GM20000 (cell line): ENCODE measurements at places on chromosomes 5 and 9.
A peak's percentile ranks its signal among the peaks of the same experiment; 100 is the strongest.

DNA sequence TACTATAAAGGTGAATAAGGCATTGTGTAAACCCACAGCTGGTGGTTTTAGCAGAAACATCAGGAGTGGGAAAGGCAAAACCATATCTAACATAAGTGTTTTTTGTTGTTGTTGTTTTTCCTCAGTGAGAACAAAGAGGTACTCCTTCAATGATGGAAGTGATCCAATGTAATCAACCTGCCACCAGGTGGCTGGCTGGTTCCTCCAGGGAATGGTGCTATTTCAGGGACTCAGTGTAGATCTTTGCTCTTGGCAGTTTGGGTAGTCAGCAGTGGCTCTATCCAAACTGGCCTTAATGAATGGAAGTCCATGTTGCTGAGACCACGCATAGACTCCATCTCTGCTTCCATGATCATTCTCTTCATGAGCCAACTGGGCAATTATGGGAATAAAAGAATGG is 10.8 kb downstream of the DMRTA1 start:
- no peak for DNase-seq

DNA sequence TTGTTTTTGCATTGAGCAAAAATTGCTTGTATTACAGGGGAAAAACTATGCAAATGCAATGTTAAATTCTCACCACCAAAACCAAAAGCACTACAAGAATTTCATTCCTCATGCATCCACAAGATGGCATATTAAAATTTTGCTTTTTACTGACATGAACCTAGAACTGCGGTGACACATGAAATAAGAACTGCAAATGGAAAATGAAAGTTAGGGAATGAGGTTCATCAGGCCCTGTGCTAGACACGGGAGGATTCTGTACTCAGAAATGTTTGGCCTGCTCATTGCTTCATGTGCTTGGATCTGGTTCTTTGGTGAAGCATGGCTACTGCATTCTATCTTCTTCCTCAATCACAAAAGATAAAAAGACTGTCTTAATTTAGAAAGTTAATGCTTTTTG is 9.1 kb upstream of the RFK start:
- DNase-seq: peak; percentile 42

- DNase-seq: no peak
These were observed 189.8 kb downstream of the HINT1 start for GRCh38 chr5:130975299-130975698.

- DNase-seq: no peak
These were observed 77.5 kb upstream of the TGFBR1 start for GRCh38 chr9:99027443-99027842.

DNA sequence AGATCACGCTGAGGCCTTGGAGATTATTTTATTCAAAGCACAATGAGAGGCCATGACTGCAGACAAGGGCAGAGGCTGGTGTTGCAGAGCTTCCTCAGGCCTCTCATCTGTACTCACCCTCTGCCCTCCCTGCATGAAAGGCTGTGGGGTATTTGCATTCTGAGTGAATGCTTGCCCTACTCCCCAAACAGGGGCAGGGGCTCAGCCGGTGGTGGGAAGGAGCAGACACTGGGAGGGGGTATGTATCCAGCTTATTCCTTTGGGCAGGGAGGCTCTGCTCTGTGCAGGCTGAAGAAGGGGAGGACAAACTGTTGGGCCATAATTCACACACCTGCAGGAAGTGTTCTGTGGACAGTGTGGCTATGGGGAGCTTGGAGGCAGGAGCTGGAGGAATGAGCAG is 148.4 kb upstream of the PANK3 start:
- DNase-seq: no peak

- DNase-seq: no peak
These were observed 8.7 kb downstream of the KCNMB1 start for GRCh38 chr5:170380361-170380951.

DNA sequence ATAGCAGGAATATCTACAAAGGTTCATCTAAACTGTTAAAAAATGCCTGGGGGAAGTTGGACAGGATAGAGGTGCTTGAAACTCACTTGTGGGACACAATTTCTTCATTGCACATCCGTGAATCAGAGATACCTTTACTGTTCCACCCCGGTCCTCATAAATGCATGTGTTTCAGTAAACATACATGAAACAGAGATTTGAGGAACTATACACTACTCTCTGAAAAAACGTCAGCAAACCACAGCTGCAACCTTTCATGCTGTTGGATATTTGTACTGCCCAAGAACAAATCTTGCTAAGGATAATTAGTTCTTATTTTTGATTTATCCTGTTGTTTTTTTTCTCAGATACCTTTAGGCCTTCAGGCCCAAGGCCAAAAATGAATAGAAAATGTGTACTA is 337.3 kb downstream of the KDM4C start:
- peak; percentile 19 for DNase-seq

GRCh38 chr5:119022017-119022745 is 33.8 kb upstream of the DTWD2 start:
- DNase-seq: peak; percentile 54

- no peak for DNase-seq
These were observed 21.2 kb downstream of the NSUN2 start for GRCh38 chr5:6611334-6612256.

- no peak for DNase-seq
These were observed 49.6 kb downstream of the BARX1 start for GRCh38 chr9:93905473-93906133.

DNA sequence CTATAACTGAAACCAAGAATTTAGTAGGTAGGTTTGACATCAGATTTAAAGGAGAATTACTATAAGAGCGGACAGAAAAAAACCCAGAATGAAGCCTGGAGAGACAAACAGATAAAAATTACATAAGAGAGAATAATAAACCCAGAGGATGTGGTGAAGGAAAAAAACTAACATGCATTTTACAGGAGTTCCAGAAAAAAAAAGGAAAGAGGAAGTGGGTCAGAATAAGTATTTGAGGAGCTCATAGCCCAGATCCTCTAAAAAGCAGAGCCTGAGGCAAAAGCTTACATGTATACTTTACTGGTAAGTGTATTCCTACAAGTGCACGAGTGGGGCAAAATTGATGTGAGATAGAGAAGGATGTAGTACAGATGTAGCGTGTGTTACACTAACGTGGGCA is 43.1 kb upstream of the NAA35 start:
- DNase-seq: no peak

- peak; percentile 14 for DNase-seq
These were observed 75.7 kb downstream of the CAMK4 start for GRCh38 chr5:111299831-111300432.

DNA sequence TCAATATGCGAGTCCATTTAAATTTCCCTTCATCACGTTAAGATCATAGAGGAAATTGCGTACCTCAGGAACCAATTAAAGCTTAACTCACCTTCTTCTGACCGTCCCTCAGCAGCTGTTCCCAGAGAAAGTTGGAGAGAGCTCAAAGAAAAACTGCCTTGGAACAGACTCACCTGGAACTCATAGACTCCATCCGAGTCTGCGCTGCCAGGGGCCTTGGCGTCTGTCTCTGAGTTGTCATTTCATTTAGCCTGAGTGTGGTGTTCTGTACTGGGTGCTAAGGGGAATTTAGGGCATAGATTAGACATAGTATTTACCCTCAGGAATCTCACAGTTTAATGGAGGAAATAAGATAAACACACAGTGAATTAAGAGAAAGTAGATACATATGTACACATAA is 892.7 kb downstream of the TLE1 start:
- DNase-seq: no peak

DNA sequence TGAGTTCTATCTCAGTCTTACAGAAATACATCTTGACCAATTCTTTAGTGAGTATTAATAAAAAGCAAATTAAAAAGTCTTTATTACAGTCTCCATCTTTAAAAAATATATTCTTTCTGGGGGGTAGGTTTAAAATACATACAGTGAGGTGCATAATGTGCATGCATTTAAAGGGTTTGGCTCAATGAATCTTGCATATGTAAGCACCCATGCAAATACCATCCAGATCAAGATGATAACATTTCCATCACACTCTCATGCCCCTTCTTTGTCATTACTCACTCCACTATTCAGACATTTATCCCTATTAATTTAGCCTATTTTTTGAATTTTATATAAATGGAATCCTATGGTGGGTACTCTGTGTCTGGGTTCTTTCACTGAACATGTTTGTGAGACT is 113.0 kb downstream of the APBA1 start:
- no peak for DNase-seq

DNA sequence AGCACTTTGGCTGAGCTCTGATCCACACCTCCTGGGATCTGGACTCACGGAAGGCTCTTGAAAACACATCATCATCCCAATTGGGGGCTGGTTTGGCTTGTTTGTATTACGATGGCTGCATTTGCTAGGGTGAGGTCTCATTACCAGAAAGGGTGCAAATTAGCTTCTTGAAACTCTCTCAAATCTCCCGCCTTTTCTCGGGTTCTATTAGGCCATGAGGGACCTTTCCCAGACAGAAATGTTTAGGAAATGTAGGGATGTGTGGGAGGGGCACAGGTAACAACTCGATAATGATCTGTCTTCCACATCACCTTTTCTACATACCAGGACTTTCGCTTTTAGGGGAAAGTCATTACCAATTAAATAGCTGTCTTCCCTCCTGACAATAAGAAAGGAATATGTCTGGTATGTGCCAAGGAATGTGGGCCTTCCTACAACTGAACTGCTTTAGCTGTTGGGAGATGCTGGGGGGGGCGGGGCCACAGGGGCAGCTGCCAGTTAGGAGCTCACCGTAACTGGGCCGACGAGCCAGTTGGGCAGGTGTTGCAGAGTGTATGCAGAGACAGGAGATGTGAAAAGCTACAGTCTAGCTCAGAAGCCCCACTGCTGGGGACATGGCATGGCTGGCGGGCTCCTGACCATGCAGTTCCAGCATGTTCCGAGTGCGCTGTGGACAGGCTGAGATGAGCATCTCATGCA is 71.2 kb downstream of the AK8 start:
- no peak for DNase-seq

DNA sequence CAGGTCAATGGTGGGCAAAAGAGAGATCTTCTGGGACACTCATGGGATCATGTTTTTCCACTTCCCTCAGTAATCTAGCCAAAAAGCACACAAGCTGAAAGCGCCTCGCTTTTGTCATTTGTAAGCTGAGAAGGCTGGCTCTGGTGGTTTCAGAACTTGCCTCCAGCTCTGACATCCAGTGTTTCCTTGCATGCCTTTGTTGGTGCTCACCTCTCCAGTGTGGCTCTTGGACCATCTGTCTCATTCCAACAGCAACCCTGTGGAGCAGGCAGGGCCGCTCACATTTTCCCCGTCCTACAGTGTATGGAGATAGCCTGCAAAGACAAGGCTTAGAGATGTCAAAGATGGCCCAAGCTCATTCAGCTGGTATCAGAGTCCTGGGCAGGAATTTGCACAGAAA is 160.8 kb upstream of the KLF4 start:
- DNase-seq: no peak

- DNase-seq: no peak
These were observed 728.8 kb downstream of the NR2F1-AS1 start for GRCh38 chr5:92852219-92852618.
